ENCODE measurements at places on chromosomes 5 and 9. TPM values are rescaled to one million over a fixed set of nuclear protein-coding genes. Genes with fewer than 3 reads are reported as not detected.

DNA sequence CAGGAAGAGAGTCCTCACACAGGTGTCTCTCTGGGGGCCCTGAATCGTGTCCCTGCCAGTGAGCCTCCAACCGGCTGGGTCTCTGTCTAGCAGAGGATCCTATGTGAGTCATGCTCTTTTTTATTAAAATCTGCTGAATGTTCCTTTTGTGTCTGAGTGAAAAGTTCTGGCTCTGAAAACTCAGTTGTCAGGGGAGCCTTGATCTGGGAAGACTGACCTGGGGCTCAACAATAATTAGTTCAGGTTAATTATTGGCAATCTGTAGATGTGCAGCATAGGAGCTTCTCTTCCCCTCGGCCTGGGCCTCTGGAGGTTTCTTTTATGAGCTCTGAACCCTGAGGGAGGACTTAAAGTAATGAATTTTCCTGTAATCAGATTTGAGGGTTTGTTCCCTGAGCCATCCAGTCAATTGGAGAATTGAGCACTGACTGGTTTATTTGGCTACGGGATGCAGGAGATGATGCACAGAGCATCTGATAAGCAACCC, 45.2 kb downstream of the ALG2 start:
- no peak for DNase-seq

DNA sequence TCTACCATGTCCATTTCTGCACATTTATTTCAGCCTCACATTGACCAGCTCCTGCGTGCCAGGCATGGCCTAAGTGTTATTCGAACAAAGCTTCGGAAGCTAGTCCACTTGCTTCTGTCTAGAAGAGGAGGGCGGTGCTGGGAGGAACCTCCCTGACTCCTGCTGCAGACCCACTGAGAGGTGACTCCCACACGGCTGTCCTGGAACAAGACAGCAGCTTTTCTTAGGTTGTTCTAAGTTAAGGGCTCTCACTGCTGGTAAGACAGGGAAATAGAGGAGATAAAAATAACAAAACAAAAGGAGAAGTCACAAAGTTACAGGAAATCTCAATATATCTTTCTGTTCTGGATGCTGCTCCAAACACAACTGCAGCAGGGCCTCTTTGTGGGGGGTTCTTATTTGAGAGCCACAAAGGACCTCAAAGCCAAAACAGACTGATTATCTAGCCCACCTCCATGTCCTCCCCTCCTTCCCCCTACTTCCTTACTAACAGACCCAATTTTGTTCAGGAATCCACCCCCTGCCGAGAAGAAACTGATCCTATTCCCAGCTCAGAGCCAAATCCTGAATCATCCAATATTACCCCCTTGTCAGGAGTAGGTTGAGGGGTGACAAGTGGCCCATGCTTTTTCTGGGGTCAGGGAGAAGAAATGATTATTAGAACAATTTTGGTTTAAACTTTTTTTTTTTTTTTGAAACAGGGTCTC, 28.4 kb upstream of the KCNIP1 start:
- no peak for DNase-seq

Gene PPP2R2B
- total RNA-seq = 11.4 TPM

Gene SPINK13
- not detected for total RNA-seq

Measured in glutamatergic neuron (in vitro differentiated cells).